Kidney (tissue), 22 donors: ENCODE measurements at places on chromosomes 2 and 18. TPM values are rescaled to one million over a fixed set of nuclear protein-coding genes. Genes with fewer than 3 reads are reported as not detected.

UGT1A4 gene
- polyA plus RNA-seq = 0.84 TPM

ZNF804A gene
- 1.2 TPM for polyA plus RNA-seq

HES6 gene
- 5.5 TPM for polyA plus RNA-seq

DCAF17 gene
- 4.9 TPM for polyA plus RNA-seq

DNA sequence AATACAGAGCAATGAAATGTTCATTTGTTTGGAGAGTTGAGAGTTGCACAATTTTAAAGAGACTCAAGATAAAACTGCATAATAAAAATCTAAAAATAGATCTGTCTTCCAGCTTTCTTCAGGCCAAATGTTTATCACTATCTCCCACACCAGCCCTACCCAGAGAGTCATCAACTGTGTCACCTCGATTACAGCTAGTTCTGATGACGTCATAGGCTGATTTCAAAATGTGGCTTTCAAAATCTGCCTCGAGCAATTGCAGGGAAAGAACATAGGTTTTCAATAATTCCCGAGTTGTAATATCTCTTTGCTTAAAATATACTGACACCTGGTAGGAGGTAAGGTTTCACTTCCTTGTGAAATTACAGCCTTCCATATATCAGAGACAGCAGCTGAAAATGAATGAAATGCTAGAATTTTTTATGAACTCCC, 677.6 kb upstream of the ID2 start:
- DNase-seq = no peak

DNA sequence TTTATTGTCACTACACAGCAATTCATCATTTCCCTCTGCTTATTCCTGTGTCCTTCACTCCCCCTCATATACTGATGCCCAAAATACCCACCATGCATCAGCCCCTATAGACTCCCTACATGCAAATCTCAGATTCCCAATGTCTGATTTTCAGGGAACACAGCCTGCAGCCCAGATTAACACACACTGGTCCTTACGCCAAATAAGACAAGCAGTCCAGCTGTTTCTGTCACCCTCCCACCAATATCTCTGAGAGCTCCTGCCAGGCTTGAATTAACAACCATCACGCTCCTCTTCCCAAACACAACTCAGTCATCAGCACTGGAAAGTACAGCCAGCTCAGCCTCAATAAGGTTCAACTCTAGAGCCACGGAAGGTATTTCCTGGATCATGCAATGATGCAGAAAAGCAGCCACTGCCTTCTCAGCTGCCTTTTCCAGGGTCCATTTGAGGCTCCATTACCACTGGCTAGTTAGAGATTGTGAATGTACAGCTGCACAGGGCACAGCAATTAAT, 39.0 kb upstream of the SLC35F5 start:
- no peak for DNase-seq

- DNase-seq = no peak
Observed at GRCh38 chr2:117170897-117171296, 643.6 kb upstream of the DDX18 start.

DNA sequence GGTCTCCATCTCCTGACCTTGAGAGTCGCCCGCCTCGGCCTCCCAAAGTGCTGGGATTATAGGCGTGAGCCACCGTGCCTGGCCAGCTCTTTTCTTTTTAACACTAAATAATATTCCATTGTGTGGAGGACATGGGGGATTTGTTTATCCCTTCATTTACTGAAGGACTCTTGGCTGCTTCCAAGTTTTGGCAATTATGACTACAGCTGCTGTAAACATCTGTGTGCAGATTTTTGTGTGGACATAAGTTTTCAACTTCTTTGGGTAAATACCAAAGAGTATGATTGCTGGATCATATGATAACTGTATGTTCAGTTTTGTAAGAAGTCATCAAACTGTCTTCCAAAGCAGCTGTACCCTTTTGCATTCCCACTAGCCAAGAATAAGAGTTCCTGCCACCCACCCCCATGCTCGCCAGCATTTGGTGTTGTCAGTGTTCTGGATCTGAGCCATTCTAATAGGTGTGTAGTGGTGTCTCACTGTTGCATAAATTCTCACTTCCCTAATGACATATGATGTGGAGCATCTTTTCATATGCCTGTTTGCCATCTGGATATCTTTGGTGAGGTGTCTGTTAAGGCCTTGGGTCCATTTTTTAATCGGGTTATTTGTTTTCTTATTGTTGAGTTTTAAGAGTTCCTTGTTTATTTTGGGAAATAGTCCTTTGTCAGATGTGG, 52.2 kb downstream of the TNFRSF11A start:
- DNase-seq = no peak

DNA sequence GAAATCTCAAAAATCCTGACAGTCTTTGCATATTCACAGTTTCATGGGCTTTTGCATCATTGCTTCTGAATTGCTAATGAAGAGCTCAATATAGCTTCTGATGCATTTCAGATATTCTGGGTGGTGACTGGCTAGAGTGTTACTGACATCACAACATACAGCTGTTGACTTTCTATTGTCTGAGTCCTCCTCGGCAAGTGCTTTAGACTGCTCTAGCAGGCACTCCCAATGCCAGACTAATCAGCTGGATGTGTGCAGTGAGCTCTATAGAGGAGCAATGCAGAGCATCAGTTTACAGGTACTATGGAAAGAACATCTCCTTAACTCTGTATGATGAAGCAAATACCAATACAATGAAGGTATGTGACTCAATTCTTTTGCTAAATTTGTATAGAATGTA, 54.9 kb downstream of the R3HDM1 start:
- no peak for DNase-seq

DNA sequence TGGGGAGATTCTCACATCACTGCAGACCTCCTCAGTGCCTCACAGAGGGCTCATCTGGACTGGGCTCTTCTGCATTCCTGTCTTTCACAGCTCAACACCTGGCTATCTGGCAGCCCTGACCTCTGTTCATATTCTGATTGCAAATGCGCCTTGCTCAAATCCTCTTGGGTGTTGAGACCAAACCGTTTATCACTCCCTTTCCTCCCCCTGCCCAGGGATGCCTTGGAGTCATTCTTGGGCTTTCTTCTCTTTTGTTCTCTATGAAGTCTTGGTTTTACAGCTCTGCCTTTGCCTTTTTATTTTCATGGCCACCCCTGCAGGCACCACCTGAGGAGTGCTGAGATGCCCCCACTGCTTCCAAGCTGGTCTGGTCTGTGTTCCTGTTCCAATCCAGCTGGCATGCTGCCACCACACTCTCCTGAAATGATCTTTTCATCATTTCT, 26.3 kb downstream of the TUBB6 start:
- no peak for DNase-seq

DNA sequence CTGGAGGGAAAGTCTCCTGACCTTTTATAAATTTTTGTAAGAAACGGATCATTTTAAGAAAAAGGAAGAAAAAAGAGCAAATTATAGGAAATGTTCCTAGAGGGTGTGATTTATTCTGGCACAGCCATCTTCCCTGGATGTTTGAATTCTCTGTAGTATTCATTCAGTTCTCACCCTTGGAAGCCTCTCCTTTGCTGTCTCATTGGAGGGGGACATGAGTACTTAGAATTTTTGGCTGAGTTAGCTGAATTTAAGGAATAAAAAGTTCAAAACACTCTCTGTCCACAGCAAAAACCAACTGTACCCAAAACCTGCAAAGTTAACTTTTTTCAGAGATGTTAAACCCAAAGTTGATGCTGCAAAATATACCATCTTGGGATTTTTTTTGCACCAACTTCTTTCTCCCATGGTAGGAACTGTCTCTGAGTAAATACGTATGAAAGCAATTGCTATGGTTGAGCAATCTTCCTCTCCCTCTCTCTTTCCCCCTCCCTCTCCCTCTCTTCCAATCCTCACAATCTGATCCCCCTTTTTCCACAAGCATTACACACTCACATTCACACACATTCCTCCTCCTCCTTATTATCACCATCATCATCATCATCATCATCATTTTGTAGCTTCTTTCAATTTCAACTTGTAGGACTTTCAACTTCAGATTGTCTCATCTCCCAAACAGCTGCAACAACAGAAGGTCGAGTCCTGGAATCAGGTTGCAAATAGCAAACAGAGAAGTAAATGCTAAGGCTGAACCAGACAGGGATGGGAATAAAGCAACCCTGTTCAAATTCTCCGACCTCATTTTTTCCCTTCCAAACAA, 183.7 kb downstream of the GFPT1 start:
- no peak for DNase-seq

- DNase-seq = no peak
Observed at GRCh38 chr18:70046207-70046606, 98.5 kb upstream of the CD226 start.

DNA sequence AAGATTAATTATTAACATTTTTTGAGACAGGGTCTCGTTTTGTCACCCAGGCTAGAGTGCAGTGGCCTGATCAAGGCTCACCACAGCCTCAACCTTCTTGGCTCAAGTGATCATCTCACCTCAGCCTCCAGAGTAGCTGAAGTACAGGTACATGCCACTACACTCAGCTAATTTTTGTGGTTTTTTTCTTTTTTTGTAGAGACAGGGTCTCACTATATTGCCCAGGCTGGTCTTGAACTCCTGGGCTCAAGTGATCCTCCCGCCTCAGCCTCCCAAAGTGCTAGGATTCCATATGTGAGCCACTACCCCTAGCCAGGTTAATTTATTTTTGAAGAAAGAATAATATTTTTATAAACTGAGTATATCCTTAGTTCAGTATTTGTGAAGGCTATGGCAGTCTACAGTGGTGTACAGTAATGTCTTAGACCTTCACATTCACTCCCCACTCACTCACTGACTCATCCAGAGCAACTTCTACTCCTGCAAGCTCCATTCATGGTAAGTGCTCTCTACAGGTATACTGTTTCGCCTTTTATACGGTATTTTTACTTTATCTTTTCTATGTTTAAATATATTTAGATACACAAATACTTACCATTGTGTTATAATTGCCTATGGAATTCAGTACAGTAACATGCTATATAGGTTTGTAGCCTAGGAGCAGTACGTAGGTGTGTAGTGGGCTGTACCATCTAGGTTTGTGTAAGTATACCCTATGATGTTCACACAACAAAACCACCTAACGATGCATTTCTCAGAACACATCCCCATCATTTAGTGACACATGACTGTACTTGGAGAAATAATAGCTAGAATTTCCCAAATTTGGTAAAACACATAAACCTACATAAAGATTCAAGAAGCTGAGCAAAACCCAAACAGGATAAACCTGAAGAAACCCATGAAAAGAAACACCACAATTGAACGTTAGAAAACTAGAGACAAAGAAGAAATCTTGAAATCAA, 38.6 kb downstream of the MGAT4A start:
- no peak for DNase-seq

DNA sequence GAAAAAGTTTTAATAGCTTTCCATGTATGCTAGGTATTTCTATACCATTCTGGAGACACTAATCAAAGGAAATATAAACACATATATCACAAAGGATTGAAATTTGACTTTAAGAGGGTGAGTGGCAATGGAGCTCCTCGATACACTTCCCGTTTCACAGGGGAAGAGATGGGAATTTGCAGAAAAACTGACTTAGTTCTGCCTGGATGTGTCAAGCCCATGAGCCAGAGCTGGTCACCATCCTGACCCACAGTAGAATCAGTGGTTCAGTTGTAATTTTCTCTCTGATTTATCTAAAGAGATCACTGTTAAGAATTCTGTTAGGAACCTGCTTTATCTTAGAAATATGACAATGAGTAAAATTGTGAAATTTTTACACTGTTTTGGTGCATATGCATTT, 34.2 kb downstream of the PLCL1 start:
- no peak for DNase-seq

GRCh38 chr18:37847544-37847943, 281.9 kb upstream of the CELF4 start:
- no peak for DNase-seq

DNA sequence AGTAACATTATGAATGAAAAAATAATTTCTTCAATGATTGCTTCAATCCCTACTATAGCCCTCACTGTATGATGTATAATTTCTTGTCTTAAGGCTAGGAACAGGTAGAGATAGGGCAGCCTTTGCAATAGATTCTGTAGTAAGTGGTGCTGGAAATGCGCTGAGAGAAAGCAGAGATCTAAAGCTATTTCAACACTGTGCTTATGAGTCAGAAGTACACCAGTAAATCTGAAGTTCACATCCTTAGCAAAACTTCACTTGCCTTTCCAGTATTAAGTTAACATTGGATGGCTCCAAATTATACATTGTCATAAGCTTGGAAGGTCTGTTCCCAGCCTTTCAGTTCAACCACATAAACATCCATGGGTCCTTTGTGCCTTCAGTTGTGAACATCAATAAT, 178.2 kb upstream of the EPHA4 start:
- no peak for DNase-seq

DNA sequence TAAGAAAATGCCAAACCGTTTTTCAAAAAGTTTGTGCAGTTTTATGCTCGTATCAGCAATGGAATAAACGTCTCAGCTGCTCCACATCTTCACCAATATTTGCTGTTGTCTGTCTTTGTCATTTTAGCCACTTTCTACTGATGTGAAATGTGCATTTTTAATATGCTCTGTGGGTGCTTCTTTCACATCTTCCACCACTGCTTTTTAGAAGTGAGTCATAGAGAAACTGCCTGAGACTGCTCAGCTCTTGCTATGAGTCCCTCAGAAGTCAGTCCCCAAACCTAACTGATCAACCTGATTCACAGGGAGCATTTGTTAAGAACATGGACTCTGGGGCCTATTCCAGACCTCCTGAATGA, 41.0 kb upstream of the EPC2 start:
- no peak for DNase-seq

DNA sequence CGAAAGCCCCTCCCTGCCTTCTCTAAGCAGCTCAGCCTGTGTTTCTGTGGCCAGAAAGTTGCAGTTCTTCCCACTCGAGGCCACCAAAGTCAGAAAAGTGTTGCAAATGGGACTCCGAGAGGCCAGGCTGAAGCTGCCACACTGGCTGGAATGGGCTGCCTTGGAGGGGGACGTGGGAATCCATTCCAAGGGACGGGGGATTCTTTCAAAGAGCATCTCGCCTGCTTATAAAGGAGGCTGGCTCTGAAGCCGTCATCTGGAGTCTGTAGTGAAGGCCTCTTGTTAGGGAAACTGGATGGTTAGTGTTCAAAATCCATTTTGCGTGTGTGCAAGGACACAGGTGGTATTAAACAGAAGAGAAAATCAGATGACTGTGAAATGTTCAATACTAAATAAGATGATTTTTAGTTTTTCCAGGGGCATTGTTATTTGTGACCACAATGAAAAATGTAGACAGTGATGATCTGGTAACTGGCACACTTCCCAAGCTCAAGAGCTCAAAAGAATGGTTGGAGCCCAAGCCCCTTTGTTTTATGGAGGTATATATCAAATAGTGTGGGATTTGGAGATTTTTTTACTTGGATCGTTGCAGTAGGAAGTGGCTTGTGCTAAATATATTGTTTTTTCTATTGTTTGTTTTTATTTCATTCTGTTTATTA, 782 bp downstream of the FAM228B start:
- no peak for DNase-seq

DNA sequence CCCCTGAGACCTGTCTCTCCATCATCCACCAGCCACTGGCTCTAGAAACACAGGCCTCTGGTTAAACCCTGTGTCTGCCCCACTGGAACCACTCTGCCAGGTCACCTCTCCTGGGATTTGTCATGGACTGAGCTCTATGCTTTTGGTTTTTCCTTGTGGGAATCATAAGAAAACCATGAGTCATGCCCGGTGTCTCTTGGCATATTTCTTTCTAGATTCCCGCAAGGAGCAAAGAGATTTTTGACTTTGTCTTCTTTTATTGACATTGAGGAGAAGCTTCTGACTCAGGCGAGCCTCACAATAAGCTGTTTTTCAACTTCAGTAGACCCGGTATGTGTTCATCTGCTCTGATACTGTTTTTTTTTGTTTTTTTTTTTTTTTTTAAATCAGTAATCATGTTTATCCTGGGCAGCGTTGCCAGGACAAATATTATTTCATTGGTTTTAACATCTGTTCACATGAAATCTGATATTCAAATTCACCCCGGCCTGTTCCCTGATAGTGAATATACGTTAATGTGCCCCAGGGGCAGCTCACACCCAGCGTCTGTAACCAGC, 207.1 kb downstream of the ACKR3 start:
- DNase-seq = no peak
